ENCODE measurements at places on chromosomes 7 and 10.
A peak's percentile ranks its signal among the peaks of the same experiment; 100 is the strongest.

DNA sequence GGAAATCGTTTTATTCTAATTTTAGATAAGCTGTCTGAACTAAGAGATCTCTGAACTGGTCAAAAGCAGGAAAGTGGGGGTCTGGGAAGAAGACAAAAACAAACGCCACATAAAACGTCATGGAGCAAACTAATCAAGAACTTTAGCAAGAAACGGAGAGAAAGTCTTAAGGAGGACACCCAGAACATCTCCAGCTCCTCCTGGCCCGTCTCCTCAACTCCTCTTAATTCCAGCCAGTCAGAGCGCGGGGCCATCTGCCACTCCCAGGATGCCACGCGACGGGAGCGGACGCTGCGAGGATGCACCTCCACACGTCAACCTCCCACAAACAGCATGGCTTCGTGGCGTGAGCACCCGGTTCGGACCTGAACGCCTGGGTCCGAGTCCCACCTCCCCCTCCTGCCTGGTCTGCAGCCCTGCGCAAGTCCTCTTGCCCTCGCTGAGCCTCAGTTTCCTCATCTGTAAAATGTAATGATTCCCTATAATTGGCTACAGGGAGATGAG lies 598 bp downstream of the MMS19 start:
- DNase-seq = peak; percentile 70

DNA sequence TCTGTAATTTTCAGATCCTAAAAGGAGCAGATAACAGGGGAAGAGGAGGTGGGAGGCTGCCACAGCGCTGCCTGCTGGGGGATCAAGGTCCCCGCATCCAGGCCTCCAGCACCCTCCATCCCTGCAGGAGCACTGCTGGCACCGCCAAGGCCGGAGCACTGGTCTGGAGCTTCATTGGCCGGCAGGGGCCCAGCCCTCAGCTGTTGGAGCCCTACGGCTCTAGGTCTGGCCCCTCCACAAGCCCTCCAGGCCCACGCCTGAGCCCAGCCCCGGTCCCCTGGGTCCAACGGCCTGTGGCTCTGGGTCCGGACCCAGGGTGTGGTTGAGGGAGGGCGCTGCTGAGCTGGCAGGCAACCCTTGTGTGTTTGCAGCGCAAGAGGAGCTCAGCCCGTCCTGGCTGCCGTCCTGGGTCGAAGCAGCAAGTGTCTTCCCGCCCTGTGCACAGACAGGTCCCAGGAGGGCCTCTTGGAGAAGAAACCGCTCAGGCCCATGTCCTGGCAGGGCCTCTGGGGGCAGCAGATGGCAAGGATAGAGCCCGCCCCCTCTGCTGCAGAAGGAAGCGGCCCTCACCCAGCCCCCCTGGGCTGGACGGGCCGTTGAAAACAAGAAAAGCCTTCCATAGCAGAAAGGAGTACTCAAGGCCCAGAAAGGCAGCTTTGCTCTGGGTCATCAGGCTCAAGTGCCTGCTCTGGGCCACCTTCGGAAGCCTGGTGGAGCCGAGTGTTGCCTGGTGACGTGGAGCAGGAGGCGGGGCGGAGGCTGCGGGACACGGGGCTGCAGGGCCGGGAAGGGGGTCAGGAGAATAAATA lies 54.3 kb upstream of the TNRC18 start:
- DNase-seq = no peak

- no peak for DNase-seq
Measured at GRCh38 chr7:135964791-135965190, 12.4 kb downstream of the MTPN start.

DNA sequence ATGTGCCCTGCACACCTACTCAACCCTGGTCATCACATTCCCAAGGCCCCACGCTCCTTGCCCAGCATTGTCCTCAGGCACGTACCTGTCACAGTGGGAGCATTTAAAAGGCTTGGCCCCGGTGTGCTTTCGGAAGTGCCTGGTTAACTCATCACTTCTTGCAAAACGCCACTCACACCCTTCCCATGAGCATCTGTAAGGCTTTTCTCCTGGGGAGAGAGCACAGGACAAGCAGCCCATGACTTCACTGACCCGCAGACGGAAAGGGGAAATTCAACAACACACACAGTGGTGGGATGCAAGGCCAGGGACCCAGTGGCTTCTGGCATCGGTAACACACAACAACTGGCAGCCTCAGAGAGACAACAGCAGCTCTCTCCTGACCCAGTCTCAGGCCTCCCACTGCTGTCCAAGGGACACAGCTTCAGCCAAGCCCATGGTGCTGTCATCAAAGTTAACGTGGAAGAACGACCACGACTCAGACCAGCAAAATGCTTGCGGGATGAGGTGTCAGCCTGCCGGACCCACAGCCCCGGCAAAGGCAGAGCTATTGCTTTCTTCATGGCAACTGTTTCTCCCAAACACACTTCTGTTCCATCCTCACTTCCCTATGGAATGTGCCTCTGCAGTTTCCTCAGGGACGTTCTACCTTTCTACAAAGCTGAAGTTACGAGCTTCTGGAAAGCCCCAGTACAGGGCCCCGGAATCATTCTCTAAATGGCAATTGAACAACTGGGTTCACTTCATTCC lies 4.8 kb downstream of the KLF6 start:
- DNase-seq = no peak

GRCh38 chr10:124222988-124223710 lies 129.8 kb upstream of the CHST15 start:
- DNase-seq = no peak

GRCh38 chr7:103149808-103150180 lies 895 bp upstream of the NAPEPLD start:
- DNase-seq = no peak

GRCh38 chr7:146172112-146172511 lies 55.5 kb downstream of the CNTNAP2 start:
- peak; percentile 11 for DNase-seq

GRCh38 chr7:132738254-132738653 lies 162.0 kb upstream of the PLXNA4 start:
- no peak for DNase-seq

GRCh38 chr7:92613720-92614119 lies 23.5 kb upstream of the FAM133B start:
- peak; percentile 51 for DNase-seq

Data from NCI-H1417 (cell line).